ENCODE measurements at places on chromosomes 5 and 9.

- no peak for DNase-seq
These were observed 30.0 kb downstream of the S1PR3 start for GRCh38 chr9:89021154-89021803.

DNA sequence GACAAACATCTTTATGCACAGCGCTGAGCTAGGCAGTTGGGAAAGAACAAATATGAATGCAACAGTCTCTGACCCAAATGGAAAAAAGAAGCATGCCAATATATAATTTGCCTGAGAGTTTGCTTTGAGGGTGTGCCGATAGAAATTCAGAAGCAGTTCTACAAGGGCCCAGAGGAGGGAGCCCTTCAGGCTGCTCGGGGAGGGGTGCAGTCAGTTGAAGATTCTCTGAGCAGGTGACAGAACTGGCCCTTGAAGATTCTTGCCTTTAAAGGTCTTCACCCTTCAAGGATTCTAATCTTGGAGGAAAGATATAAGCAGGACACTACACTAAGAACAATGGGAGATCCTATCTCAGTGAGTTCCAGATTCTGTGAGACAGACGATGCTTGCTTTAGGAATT, 3.7 kb upstream of the PAPPA start:
- no peak for DNase-seq

DNA sequence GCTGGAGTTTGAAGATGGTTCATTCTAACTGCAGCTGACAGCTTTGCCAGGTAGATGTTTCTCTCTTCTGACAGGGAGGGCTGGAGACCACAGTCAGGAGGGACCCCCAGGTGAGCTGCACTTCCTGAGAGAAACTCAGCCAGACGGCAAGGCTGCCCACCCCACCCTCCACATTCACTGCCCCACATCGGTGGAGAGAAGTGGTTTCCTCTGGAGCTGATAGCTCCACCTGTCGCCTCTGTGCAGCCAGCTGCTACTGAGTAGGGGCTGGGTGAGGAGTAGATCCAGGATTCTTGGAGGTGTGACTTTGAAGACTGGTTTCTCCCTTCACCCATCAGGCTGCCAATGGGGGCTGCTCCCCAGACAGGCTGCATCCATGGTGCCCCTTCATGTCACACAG, 175.0 kb downstream of the CARTPT start:
- no peak for DNase-seq

- no peak for DNase-seq
These were observed 24.9 kb downstream of the MELK start for GRCh38 chr9:36597412-36598178.

DNA sequence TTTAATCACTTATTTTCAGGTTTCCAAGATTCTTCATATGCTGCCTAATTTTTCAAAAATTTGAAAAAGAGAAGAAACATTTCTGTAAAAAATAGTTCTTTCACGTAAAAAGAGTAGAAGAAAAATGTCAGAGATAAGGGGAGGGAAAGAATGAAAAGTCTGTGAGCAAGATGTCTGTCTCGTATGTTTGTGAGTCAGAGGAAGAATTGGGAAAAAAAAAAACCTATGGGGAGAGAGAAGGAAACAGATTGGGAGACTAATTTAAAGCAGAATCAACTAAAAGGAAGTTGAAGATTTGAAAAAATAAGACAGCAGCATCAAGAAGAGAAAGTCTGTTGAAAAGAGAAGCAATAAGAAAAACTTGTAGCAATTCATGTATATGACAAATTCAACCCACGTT, 456.3 kb downstream of the HINT1 start:
- DNase-seq: no peak

DNA sequence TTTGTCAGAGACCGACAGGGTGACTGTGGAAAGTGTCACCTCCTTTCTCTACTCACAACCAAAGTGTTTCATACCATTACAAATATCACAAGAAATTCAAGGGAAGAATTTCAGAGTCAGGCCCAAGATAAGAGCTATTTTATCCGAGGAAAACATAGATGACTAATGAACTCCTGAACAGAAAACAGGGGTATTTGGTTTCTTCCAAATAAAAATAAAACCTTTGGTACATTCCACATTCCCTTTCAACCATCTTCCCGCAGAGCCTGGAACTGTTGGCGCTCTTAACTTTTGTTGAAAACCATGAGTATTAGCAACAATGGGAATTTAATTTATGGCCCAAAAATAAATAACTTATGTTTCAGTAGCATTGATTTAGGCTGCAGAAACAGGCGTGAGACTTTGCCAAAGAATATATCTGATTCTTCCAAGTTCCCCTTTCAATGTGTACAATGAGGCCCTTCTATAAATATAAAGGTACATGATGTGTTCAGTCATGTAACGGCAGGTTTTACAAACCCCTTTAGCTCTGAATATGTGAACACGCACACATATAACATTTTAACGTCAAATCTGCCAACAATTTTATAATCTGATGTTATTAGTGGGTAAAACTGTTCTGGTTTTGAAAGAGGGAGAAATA, 69.5 kb downstream of the RETREG1 start:
- no peak for DNase-seq

- DNase-seq: no peak
These were observed 36.9 kb upstream of the PLEKHG4B start for GRCh38 chr5:54876-55569.

DNA sequence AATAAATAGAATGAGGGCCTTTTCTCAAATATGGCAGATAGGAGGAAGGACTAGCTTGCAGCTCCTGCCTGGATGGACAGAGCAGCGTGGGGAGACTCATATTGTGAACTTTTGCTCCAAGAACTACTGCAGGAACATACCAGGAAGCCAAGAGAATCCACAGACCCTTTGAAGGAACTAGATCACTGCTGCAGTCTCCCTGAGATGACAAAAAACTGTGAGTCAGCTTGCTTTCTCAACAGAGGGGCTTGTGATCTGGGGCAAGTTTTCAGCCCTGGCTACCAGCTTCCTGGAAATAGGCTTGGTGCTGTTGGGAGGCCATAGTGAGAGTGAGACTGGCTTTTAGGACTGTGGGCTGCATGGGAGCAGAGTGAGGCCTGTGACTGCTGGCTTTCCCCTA, 170.6 kb upstream of the TRIM32 start:
- no peak for DNase-seq

- no peak for DNase-seq
These were observed 106.3 kb downstream of the C9orf152 start for GRCh38 chr9:110101531-110102161.

- no peak for DNase-seq
These were observed 1.4 kb downstream of the PIK3R1 start for GRCh38 chr5:68217047-68217355.

GRCh38 chr9:131421691-131422090, 27.8 kb downstream of the PRRC2B start:
- no peak for DNase-seq

DNA sequence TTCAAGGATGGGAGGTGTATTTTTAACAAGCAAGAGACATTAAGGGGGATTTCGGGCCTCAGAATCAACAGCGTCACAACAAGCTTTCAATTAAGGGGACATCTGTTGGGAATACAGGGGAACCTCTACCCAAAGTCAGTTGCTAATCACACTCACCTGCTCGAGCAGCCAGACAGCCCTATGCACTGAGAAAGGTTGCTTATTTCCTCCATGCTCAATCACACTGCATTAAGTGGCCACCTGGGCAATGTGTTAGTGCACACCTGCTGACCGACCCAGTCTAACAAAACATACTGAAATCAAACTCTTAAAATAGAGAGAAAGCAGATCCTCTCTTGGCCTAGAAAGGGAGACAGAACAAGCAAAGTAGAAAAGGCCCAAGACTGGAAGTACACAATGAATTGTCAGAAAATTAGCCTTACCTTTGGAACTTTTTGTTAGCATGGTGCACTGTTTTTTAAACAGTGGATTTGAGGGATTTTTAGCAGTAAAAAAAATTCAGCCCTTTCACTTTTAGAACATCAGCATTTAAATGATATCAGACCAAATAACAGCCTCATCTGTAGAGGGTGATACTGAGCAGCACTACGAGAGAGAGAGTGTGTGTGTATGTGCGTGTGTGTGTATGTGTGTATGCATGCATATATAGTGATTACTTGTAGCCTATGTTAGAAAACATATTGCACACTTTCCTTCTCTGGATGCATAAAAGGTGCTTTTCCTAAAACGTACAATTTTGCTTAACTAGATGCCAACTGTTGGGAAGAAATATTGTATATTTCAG, 1118.6 kb upstream of the DMAC1 start:
- DNase-seq: no peak

DNA sequence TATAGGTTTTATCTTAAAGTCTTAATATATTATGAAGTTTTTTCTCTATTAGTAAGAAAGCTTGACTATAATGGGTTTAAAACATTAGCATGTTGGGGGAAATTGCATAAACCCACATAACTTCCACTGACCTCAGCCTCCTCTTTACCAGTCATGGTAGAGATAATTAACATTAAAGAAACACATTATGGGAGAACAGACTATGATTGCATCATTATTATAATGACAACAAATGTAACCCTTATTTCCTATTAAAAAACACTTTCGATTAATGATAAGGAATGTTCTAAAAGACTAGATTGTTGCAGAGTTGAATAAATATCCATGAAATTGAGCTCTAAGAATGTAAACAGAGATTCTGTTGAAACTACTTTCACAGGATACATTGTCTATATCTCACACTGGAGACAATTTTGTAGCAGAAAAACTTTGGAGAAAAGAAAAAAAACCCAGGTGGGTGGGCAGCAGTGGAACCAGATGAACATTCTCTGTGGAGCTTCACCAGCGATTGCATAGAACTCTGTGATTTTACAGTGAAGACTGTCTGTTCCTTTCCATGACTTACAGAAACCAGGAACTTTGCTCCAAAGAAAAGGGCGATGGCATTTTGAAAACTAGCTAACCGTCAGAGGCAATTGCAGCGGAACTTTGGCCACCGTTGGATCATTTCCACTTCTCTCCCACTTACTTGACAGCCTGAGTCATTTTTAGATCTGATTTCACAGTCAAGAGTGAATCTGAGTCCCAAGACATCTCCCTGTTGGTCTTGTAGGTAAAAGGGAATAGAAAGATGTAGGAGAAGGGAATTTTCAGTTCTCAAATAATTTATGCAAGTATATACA, 21.0 kb upstream of the ERAP2 start:
- DNase-seq: no peak

DNA sequence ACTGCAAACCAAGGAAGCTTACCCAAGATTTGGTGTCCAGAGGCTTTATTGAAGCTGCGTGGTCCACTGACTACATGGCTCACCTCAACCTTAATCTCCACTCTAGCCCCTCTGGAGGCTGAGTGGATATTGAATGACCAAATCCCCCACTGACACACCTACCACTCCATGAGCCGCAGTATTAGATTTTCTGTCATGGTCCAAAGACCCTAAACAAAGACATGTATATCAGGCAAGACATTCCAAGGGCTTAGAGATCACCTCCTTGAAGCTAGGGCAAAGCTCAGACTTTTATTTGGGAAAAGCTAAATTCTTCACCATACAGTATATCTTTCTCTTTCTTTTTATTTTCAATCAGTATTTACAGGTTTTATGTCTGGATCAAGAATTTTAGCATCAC, 346.2 kb upstream of the CTNND2 start:
- DNase-seq: no peak

DNA sequence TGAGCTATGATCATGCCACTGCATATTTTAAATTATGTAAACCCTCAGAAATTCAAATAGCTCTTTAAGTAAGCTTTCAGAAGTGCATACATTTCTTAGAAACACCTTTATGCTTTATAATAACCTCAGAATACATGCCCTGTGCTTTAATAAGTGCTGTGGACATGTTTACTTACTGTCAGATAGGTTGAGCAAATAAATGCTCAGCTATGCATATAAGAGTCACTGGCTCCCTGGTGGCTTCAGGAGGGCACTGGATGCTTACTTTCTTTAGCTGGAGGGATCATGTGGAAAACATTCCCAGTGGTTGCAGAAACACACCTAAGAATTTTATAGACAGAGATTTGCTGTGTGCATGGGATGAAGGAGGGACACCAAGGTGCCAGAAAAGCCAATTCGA, 74.4 kb downstream of the PDE6A start:
- DNase-seq: no peak

DNA sequence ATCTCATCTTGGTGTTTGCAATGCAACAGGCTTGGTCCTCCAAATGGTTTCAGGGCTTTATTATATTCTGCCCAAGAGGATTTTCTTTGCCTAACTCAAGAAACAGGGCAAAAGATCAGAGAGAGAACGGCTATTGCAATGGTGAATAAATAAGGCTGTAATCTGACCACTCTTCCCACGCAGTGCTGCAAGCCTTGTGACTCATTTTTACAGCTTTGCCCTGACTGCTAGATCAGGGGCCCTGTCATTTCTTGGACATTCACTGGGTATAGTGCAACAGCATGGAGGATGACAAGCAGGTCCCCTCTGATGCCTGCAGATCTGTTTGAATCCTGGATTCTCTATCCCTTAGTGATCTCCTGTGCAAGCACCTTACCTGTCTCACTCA, 459.1 kb downstream of the EBF1 start:
- DNase-seq: no peak

- DNase-seq: no peak
These were observed 175.0 kb downstream of the AUH start for GRCh38 chr9:91186632-91187108.

GRCh38 chr5:60636001-60636400, 64.0 kb downstream of the DEPDC1B start:
- DNase-seq: no peak

DNA sequence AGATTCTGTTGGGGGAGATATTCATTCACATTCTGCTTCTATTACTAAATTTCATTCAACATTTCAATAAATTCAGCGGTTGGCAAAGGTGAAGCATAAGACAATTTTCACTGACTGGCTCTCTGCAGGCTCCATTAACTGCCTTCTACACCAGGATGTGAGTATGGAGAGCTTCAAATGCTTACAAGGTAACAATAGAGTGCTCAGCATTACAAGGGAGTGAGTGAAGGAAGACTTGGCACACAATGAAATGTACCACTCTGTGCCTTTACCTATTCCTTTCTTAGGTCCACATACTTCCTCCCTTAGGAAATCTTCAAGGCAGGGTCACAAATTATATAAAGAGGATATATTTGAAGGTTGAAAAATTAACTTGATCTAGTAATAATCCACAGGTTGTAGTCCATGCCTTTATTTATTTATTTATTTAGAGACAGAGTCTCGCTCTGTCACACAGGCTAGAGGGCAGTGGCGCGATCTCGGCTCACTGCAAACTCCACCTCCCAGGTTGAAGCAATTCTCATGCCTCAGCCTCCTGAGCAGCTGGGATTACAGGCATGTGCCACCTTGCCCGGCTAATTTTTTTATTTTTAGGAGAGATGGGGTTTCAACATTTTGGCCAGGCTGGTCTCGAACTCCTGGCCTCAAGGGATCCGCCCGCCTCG, 76.6 kb upstream of the FAM169A start:
- no peak for DNase-seq

DNA sequence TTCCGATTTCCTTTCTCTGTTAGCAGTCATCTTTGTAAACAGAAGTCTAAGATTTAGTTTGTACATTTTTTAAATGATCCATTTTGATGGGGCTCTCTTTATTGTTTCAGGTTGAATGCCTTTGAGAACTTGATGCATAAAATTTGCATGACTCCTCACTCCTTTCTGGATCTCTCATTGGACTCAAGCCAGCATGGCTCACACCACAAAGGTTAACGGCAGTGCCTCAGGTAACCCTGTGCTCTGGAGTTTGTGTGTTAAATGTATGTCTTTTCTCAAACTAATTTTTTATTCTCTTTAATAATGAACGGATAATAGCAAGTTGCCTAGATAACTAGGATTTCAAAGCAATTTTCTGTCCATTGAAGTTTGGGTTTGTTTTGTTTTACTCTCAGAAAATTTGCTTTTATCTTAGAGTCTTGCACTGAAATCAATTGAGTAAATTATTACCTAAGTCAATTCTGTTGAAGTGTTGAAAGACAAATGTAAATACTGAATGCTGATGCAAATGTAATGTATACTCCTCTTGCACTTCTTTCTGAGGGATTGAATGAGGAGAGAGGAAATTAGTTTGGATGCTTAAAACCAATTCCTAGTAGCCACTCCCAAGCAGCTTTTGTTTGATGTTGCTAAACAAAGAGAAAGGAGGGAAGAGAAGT, 164.6 kb upstream of the DMRT1 start:
- DNase-seq: no peak

All from central memory CD4-positive, alpha-beta T cell (primary cell).